ENCODE measurements at places on chromosomes 6 and 20. TPM values are rescaled to one million over a fixed set of nuclear protein-coding genes. Genes with fewer than 3 reads are reported as not detected.

GRCh38 chr6:35084511-35085203 lies 56.5 kb downstream of the TCP11 start:
- DNase-seq, result no peak

GRCh38 chr20:2403291-2404052 lies 22.8 kb downstream of the TGM6 start:
- no peak for DNase-seq

DNA sequence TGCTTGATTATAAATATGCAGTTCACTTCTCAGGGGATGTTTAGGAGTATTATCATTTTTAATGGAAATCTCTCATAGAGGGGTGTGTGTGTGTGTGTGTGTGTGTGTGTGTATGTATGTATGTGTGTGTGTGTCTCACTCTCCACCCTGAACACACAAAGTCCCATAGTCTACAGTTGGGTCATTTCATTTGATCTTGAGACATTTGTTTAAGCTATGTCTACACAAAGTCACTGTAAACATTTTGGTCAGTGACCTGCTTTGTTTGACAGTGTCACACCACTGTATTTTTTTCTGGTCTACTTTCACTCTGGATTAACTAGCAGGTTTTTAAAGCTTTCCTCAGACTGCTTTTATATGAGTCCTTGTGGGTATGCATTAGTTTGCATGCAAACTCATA lies 215.2 kb downstream of the GRIK2 start:
- DNase-seq, result no peak

Gene NHLRC1
- polyA plus RNA-seq, result 1.9 TPM

Gene SYNCRIP
- polyA plus RNA-seq, result 198 TPM

DNA sequence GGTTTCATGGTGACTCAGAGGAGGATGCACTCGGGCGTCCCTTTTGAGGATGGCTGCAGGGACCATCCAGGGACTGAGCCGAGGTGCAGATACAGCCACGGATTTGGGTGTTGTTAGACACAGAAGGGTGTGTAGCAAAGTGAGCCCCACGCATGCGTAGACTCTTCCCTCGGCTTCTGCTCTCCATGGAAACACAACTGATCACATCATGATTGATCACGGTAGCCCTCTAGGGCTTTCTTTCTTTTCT lies 606 bp upstream of the ULBP1 start:
- no peak for DNase-seq

DNA sequence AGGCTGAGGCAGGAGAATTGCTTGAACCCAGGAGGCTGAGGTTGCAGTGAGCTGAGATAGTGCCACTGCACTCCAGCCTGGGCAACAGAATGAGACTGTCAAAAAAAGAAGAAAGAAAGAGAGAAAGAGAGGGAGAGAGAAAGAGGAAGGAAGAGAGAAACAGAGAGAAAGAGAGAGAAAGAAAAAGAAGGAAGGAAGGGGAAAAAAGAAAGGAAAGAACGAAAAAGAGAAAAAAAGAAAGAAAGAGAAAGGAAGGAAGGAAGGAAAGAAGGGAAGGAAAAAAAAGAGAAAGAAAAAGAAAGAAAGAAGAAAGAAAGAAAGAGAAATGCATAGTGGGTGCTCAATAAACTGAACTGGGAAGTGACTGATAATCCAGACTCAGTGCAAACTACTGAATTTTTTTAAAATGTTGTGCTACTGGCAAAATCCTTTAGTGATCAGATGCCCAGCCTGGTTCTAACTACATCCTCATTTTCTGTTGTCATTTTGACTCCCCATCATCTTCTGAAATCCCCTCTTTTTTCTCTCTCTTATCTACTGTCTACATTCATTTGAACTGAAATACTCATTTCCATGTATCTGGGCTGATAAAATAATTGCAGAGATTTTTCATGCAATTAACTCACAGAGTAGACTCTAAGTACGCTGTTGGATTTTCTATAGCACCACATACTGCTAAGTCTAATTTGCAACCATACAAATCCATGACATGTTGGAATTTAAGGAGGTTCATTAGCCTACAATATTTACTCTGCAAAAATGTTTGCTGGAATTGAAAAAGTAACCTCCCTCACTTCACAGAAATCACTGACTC lies 85.3 kb upstream of the HIVEP1 start:
- DNase-seq, result no peak

GRCh38 chr6:99746261-99746895 lies 139.7 kb downstream of the PRDM13 start:
- DNase-seq, result peak; percentile 44

Gene BPIFB2
- not detected for polyA plus RNA-seq

- DNase-seq, result no peak
Observed at GRCh38 chr6:148441454-148441911, 98.8 kb downstream of the SASH1 start.

DNA sequence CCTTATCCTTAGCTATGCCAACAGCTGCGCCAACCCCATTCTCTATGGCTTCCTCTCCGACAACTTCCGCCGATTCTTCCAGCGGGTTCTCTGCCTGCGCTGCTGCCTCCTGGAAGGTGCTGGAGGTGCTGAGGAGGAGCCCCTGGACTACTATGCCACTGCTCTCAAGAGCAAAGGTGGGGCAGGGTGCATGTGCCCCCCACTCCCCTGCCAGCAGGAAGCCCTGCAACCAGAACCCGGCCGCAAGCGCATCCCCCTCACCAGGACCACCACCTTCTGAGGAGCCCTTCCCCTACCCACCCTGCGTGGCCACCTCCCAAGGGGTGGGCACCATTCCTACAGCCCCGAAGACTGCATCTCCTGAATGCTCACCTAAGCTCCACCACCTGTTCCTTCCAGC lies 1.3 kb downstream of the SSTR4 start:
- DNase-seq, result no peak

GRCh38 chr6:20353134-20353533 lies 48.5 kb upstream of the E2F3 start:
- no peak for DNase-seq

DNA sequence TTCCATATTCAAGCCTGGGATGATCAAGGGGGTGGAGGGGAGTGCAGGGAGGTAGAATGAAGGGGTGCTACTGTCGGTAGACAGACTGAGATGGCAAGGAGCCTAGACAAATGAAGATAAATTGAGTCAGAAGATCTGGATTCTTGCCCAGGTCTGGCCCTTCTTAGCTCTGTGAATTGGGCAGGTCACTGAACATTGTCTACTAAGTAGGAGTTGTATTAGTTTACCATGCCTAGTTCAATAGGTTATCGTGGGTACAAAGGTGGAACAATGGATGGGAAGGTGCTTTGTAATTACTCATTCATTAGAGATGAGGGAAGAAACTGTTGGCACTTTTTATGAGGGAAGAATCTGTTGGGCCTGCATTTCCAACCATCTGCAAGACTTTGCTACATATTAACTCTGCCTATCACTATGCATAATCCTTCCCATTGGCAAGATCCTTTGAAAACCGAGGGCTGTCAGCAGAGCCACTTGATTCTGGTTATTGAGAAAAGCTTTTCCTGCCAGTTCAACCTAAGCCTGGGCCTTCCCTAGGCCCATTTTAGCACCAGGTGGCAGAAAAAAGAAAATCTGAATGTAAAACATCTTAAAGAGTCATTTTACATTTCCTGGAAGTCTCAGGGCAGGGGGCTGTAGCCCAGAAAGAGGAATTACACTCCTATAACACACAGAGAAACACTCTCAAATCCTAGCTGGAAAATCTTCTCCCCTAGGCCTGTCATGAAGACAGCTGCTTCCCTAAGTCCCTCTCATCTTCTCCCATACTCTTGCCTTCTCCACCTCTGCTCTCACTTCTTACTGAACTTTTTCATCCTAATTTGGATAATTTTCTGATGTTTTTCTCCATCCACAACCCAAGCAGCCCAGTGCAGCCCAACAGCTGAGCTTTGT lies 103.5 kb downstream of the CD24 start:
- no peak for DNase-seq

Gene OR2H1
- not detected for polyA plus RNA-seq

- DNase-seq, result no peak
Observed at GRCh38 chr6:112770308-112770707, 423.2 kb downstream of the RFPL4B start.

GRCh38 chr6:92433911-92434310 lies 985.4 kb downstream of the EPHA7 start:
- no peak for DNase-seq

- no peak for DNase-seq
Observed at GRCh38 chr6:143556529-143556928, 45.0 kb upstream of the FUCA2 start.

DNA sequence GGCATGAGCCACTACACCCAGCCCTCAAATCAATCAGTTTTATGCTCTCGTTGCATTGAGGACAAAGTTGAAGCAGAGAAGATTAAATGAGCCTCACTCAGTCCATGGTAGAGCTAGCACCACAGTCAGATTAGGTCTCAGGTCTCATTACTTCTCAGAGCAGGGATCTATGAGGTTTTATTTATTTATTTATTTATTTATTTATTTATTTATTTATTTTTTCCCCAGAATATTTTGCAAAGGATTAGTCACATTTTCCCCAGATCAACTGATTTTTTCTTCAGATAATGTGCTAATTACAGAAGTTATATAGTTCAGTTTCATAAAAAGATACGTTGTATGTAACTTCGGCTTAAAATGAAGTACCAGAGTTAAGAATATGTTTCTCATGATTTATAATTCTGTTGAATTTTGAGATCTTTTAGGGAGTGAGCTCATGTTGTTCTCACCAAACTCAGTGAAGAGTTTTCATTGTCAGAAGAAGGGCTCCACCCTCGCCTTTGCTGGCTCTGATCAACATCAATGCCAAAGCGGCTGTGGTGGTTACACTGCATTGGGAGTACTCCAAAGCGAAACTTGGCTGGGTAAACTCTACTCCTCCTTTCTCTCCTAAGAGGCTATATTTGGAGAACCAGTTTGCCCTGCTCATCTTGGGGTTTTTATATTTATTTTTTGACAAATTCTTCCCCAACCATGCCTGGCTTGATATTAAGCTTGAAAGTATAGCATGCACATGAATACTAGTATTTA lies 12.9 kb upstream of the ID4 start:
- no peak for DNase-seq

DNA sequence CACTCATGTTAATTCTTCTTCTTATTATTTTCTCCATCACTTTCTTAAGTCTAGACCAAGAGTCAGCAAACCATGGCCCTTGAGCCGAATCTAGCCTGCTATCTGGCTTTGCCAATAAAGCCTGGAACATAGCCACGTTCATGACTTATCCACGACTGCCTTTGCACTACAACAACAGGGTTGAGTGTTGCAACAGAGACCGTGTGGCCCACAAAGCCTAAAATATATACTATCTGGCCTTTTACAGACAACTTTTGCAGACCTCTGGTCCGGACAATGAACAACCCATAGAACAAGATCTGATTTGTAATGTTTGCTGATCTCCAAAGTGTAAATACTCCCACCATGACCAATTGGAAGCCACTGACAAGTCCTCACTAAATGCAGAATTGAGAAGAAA lies 140.5 kb upstream of the CDYL start:
- no peak for DNase-seq

Gene EYA2
- polyA plus RNA-seq, result 0.49 TPM

DNA sequence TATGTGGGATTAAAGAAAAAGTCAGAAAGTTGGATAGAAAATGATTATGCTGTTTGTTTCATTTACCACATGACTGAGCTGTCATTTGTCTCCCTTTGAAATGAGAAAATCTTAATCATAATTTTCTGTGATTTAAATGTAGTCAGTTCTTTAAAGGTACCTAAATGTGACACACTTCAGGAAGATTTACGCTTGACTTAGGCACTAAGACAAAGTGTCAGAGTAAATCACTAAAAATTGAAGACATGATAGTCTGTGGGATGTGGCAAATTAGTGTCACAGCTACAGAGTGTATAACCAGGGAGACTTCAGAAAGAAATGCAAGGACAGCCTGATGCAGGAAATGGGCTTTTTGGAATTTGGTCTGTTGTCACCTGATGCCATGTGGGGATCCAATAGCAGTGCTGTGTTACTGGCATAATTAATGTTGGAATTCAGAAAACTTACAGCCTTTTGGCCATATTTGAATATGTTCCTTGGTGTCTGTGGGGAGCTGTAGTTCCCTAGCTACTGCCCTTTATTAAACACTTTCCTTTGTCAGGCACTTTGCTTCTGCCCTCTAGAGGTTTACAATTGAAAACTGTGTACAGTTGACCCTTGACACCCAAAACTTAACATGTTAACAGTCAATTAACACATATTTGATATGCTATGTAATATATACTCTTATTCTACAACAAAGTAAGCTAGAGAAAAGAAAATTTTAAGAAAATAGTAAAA lies 493.8 kb downstream of the UTRN start:
- no peak for DNase-seq

DNA sequence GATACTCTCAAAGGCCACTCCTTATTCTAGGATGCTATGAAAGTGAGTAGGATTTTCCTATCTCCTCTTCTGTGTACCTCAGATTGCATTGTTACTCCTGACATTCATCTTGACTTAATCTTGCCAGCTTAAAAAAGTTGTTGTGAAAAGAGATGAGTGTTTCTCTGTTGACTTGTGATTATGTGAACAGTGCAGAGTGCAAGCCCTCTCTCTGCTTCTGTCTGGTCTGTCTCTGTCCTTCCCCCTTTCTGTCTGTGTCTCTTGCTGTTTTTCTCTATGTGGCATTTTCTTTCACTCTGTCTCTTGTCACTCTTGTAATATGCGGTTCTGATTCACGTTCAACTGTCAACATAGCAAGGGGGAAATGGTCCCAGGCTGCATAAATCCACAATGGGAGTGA lies 306.6 kb downstream of the FARS2 start:
- no peak for DNase-seq

Gene TRERF1
- 13.7 TPM for polyA plus RNA-seq

- DNase-seq, result no peak
Observed at GRCh38 chr20:32167552-32167951, 40.0 kb downstream of the PLAGL2 start.

Gene SLC12A5
- polyA plus RNA-seq, result 1.2 TPM

Gene PNPLA1
- polyA plus RNA-seq, result 3.1 TPM

DNA sequence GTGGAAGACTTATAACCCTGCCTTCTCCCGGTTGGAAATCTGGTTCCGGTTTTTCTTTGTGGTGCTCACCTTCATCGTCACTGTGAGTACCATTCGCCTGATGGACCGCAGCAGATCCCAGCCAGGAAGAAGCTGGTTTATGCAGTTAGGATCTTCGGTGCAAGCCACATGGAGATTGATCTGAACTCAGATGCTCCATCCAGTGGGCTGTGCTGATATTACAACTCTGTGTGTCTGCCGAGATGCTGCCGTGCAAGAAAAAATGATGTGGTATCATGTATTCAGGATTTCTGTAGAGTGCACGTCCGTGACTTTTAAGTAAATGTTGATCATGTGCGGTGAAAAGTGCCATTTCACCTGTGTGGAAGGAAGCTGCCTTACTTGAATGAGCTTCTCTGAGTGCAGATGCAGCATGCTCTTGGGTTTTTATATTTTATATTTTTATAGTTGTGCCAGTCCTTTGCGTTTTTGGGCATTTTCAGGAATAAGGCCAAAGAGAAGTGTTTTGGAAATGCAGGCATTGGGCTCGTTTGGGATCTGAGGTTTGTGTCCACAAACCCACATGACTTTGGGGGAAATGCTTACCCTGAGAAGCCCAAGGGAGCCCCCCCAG lies 39.2 kb downstream of the DYNLT1 start:
- DNase-seq, result no peak

GRCh38 chr6:131754715-131755567 lies 44.1 kb upstream of the CTAGE9 start:
- DNase-seq, result no peak

- DNase-seq, result no peak
Observed at GRCh38 chr6:78611102-78611620, 256.2 kb upstream of the IRAK1BP1 start.

Gene SLC22A7
- 0.25 TPM for polyA plus RNA-seq

GRCh38 chr6:149335924-149336608 lies 18.6 kb downstream of the TAB2 start:
- DNase-seq, result no peak

All from right renal cortex interstitium (tissue), 3 donors.